Stimulated activated CD4-positive, alpha-beta T cell treated with anti-CD3 and anti-CD28 coated beads, Interleukin-4, amount 100 ng/mL, for 24 hours (primary cell): ENCODE measurements at places on chromosomes 6 and 20.

GRCh38 chr6:4667591-4667990, 108.6 kb upstream of the CDYL start:
- no peak for DNase-seq

GRCh38 chr20:49561806-49562205, 6.1 kb downstream of the PTGIS start:
- no peak for DNase-seq

DNA sequence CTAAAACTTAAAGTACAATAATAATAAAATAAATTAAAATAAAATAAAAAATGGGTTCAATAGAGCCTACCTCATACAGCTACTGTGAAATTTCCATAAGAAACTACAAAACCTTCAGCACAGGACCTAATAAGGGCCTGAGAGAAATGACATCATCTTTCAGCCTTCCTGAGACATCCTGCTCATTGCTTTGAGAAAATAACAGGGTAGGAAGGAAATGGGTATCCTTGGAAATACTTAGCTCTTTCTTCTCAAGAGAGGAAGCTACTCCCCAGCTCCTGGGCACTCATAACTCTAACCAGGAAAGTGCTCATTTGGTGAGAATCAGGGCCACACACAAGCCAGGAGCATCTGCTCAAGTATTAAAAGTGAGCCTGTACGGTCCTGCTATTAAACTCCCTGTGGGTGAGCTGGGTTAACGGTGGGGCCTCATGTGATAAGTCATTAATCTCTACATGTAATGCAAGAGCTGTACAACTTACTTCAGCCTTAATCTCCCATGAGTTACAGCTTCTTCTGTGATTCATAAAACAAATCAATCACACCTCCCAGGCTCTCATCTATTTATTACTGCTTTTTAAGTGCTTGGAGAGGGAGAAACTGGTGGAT, 141.4 kb downstream of the MAFB start:
- no peak for DNase-seq

- DNase-seq, result no peak
Observed at GRCh38 chr6:95242560-95242959, 334.8 kb upstream of the MANEA start.

DNA sequence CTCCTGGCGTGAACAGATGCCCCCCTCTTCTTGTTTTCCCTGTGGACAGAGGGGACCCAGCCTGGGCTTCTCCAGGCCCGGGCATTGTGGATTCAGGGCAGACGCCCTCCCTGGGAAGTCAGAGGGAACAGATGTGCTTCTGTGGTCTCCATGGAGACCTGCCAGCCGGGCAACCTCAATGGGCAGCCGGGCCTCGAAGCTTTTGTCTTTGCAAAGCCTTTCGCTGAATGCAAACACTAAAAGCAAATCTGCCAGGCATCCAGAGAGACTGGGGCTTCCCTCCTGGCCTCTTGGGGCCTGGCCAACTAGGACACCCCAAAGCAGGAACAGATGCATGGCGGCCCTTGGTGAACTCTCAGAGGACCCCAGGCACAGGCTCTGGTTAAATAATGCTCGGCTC, 370.0 kb upstream of the SULF2 start:
- no peak for DNase-seq

DNA sequence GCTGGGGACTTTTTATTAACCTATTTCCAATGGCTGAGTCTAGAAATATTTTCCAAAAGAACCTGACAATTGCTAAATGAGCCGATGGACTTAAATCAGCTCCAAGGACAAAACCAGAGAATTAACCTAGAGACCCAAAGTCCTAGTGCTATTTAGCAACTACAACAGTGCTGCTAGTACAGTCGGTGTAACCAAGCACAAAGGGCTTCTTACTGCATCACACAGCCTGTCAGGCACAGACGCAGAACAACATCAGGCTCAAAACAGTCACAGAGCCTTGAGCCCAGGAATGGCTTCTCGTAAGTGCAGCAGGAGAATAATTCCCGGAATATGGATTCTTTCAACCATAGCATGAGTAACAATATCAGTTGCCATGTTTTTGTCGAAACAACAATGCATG, 70.0 kb downstream of the GFOD1 start:
- DNase-seq, result no peak

DNA sequence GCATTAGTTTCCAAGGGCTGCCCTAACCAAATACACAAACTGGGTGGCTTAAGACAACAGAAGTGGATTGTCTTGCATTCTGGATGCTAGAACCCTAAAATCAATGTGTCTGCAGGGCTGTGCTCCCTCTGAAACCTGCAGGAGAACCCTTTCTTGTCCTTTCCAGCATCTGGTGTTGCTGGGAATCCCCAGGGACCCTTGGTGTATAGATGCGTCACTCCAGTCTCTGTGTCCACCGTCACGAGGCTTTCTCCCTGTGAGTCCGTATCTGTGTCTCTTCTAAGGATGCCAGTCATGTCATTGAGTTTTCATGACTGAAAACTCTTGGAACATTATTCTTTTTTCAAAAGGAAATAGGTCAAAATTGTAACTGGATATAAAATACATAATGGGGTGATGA, 142.9 kb downstream of the RNASET2 start:
- no peak for DNase-seq

DNA sequence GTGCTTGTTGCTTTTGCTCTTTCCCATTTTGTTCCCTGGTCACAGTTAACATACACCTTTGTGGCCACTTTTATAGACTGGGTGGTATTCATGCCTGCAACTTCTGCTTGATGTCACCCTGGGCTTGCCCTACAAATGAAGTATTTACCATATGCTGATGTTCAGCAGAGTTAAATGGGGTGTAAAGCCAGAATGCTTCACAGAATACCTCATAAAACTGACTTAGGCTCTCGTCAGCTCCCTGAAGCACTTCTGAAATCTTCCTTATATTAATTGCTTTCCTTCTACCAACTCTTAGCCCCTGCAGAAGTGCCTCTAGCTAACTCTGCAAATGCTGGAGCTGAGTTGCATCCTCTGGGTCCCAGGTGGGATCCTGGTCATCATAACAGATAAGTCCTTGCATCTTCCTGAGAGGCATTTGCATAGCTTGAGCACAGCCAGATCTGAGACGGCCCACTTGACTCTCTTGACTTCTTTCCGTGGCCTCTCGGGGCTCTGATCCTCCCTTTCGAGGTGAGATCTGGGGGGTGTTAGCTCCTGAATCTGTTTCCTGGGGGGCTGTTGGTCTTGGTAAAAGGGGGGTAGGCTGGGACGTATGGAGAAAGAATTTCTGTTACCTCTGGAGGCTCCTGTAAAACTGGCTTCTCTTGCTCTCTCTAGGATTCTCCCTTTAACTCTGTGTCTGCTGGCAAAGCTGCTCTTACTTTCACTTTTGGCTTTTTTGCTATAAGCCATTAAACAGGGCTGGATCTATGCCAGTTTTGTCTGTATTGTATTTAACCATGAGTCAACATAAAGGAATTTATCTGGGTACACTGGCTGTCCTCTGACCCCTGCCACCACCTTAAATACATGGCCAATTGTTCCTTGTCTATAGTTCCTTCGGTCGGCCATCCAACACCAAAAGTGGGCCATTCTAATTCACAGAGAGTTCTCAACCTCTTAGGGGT, 223.0 kb upstream of the SYNCRIP start:
- no peak for DNase-seq

DNA sequence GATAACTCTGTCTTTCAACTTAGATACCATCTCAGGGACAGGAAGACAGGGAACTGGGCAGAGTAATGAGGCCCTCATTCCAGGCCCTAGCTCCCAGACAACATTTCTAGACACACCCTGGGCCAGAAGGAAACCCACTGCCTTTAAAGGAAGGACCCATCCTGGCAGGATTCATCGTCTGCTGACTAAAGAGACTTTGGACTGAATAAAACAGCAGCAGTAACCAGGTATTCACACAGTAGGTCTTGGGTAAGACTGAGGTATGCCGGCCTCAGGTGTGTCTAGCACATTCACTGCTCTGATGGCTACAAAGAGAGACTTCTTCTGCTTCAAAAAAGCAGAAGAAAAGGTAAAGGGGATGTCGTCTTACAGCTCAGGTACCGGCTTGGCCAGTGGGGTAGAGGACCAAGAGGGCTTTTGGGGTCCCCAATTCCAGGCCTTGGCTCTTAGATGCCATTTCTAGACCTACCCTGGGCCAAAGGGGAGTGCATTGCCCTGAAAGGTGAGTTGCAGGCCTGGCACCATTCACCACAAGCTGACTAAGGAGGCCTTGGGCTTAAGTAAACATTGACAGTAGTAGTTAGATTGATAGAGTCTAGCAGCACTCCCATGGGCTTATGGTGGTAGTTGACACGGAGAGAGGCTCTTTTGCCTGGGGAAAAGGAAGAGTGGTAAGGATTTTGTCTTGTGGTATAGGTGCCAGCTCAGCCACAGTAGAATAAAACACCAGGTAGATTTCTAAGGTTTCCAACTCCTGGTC, 13.4 kb downstream of the SNX14 start:
- no peak for DNase-seq

DNA sequence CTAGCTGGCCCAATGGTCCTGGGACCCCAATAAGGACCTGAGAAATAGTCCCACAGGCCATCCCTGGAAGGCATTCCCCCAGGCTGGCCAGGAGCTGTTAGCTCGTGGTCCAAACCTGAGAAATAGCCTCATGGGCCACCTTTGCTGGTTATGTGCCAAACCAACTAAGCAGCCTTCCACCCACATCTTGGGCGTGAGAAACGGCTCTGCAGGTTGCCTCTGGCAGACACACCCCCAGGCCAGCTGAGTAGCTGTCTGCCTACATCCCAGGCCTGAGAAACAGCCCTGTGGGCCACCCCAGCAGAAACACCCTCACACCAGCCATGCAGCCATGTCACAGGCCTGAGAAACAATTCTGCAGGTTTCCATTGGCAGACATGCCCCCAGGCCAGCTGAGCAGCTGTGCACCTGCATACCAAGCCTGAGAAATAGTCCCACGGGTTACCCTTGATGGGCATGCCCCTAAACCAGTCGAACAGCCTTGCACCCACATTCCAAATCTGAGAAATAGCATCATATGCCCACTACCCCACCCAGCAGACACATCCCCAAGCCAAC, 567.8 kb upstream of the ID4 start:
- no peak for DNase-seq

DNA sequence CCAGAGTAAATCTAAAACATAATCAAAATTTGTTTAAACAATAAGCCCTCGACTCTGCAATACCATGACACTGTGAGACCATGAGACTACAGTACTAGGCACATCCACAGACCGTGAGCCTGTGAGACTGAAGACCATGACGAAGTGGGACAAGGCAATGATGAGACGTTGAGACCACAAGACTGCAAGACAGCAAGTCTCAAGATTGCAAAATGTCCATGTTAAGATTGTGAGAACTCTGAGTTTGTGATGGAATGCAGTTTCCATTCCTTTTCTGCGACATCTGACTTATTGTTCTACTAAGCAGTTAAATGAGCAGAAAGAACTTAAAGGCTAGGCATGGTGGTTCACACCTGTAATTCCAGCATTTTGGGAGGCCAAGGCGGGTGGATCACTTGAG, 102.1 kb upstream of the PHACTR1 start:
- no peak for DNase-seq

DNA sequence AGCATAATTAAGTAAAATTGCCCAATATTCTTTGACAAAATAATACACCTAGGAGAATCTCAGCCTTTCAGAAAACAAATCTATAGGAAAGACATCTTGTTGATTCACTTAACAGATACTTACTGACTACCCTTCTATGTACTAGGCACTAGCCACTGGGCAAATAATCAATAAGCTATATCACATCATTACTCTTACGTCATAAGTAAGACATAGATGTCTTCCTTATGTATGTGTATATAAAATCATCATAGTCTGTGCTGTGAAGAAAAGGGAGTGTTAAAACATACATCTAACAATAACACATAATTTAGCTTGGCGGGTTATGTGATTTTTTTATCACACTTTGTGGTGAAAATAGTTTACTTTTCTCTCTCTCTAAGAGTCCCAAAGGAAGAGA, 733.9 kb downstream of the EYS start:
- no peak for DNase-seq

GRCh38 chr6:20124545-20124944, 87.7 kb downstream of the MBOAT1 start:
- DNase-seq, result no peak

- DNase-seq, result no peak
Observed at GRCh38 chr6:29980511-29980910, 38.2 kb downstream of the HLA-A start.

- no peak for DNase-seq
Observed at GRCh38 chr6:71248306-71248765, 40.3 kb upstream of the OGFRL1 start.

GRCh38 chr6:215335-216034, 76.8 kb upstream of the DUSP22 start:
- peak; percentile 79 for DNase-seq

DNA sequence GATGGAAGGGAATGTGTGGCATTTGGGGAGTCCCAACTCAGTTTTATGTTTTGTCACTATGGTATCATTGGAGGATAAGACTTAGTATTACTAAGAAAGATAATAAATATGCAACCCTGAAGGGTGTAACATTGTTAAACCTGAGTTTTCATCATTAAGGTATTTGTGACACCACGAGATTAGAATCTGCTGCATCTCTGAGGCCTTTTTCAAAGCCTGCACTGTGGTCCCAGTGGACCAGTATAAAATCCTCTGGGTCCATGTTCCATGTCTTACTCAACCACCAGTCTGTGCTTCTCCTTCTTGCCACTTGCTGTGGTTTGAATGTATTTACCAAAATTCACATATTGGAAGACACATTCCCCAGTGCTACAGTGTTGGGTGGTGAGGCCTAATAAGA, 130.6 kb downstream of the TBX18 start:
- no peak for DNase-seq

DNA sequence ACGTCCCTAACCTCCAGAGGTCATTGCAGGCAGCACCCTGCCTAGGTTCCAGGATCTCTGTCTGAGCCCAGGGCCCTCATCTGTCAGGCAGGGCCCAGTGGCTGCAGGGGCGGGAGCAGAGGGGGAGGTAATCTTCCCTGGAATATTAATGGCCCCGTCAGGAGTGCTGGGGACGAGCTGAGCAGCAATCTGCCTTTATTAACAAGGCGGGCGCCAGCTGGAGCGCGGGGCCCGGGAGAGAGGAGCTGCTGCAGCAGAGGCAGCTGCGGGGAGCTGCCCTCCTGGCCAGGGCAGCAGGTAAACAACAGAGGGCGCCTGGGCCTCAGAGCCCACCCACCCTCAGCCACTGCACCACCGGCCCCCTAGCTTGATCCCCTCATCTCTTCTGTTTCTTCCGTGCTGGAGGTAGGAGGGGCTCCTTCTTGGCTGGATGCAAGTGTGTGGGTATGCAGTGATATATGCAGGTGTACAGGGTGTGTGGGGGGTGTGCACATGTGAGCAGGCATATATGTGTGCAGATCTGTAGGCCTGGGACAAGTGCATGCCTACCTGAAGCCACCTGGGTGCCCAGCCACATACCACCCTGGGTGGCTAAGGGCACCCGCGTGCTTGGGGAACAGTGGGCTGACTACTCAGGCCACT, 131.8 kb upstream of the MLN start:
- DNase-seq, result no peak
